ENCODE measurements at places on chromosomes 1 and 21.
A peak's percentile ranks its signal among the peaks of the same experiment; 100 is the strongest.

DNA sequence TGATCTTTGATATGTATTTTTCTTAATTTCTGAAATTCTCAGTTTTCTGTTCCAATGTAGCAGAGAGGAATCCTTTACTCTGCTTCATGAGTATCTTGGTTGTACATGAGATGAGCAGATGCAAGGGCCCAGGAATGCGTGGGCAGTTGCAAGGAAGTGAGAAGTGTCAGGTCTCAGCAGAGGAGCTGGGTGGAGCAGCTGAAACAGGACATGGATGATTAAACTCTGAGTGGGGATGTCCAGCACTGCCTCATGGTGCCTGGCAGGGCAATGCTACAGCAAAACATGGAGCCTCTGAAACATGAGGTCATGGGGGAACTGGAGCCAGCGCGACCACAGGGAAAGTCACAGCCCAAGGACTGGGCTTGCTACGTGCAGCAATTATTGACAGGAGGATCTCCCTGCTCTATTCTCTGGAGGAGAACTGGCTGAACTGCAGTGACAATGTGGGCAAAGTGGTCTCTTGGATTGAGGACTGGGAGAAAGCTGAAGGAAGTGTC lies 48.4 kb downstream of the COLGALT2 start:
- peak; percentile 74 for DNase-seq

DNA sequence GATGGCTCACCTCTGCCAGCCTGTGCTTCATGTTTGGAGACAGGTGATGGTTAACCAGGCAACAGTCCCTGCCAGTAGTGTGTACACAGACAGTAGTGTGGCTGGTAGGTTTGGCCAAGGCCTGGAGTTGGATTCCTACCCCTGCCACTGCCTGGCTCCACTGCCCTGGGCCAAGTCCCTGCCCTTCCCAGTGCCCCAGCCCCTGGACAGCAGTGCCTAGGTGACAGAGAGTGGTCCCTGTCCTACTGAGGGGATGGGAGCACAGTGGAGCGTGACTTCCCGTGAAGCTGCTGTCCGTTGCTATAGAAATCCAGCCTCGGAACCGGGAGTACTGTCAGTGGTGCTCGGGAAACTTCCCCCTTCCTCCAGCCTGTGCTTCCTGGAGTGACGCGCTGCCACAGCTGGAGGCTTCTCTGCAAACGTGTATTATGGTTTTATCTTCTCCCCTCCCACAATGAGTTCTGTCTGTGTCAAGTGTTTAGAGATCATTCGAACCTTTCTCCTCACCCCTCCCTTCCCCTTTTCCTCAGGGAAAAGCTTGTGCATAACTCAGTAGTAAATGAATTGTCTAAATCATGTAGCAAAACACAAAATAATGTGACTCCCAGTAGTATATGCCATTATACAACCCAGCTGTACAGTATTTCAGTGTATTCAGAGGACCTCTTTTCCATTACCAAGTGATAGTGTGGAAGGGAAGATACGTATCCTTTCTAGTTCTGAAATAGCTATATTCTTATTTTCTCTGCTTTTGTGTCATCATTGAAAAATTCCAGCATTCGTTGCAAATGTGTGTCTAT lies 73.4 kb downstream of the GALNT2 start:
- peak; percentile 68 for DNase-seq

- no peak for DNase-seq
These were observed 431 bp downstream of the MTARC1 start for GRCh38 chr1:220787069-220787619.

- no peak for DNase-seq
These were observed 59.6 kb downstream of the EDEM3 start for GRCh38 chr1:184695023-184695422.

- no peak for DNase-seq
These were observed 40.2 kb downstream of the ADAMTS1 start for GRCh38 chr21:26804895-26805609.

GRCh38 chr21:40972151-40972550 lies 125.2 kb upstream of the DSCAM start:
- no peak for DNase-seq

DNA sequence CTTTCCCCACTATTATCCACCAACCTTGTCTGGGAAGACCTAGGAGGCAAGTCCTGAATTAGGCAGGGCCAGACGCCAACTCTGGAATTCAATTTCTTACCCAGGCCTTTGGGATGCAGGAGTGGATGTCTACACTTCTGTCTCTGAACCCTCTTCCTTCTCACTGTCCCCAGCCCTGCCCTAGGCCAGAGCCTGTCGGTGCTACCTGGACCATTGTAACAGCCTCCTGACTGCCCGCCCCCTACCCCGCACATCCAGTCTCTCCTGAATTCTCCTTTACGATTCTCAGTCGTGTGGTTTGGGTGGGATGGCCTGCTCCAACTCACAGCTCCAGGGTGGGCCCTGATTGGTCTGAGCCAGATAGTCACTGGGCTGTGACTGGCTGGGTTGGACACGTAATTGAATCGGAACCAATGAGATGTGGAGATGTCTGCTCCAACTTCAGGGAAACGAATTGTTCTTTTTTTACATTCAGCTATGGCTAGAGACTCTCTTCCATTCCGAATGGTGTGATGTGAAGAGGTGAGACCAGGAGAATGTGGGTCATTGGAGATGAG lies 304.6 kb downstream of the PTPRU start:
- no peak for DNase-seq
